ENCODE measurements at places on chromosomes 2 and 18. TPM values are rescaled to one million over a fixed set of nuclear protein-coding genes. Genes with fewer than 3 reads are reported as not detected.

GRCh38 chr2:83022631-83023210, 1436.4 kb downstream of the SUCLG1 start:
- DNase-seq, result no peak

DNA sequence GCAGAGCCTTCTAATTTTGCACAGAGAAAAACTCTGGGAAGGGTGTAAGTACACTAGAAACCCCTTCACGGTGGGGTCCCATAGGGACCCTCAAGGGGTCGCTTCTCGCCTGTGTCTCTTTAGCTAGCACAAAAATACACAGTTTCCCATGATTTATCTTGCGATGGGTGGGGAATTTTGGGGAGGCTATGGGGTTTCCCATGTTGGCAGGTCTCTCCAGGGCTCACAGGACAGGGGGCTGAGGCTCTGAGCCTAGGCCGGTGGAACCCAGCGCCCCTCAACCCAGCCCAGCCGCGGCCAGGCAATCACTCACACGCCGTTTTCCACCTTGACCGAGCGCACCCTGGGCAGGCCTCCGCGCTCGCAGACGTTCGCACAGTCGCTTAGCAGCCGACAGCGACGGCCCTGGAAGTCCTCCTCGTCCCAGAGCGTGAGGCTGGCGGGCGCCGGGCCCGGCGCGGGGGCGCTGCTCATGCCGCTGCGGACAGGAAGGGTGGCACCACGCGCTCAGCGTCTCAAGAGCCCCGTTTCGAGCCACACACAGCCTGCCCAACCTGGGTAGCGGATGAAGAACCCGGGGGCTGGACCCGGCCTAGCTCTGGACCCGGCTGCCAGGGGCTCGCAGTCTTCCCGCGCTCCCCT, 398 bp downstream of the CRYBA2 start:
- DNase-seq, result no peak

GRCh38 chr18:45806226-45806625, 19.2 kb upstream of the SIGLEC15 start:
- no peak for DNase-seq

DNA sequence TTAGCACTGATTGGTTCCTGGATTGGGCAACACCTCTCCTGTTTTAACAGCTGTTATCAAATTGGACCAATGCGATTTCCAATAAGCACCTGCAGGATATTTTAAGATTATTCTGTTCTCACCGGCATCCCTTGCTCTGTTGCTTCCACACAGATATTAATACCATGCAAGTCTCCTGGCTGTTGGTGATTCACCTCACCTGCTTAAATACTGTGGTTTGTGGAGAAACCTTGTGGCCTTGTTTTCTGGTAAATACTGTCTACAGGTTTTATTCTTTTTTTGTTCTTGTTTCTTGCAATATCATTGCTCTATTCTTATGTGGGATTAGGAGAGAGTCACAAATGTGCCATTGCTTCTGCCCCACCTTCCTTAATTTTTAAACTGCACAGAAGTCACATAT, 448.1 kb upstream of the NXPH2 start:
- no peak for DNase-seq

DNA sequence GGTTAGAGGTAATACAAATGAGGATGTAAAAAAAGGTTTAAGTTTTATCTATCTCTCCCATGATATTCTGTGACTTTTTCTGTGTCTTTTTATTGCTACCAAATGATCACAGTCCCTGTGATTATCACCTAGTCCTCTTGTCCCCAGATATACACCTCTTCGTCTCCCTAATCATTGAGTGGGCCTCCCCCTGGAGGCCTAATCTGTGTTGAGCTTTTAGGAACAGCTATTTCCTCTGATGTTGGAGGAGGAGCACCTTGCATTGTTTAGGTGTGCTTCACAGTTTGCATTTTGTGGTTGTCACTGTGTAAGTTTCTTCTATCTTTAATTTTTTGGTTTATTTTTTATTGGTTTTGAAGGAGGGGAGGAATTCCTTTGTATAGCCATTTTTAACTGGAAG, 33.3 kb downstream of the CCDC85A start:
- no peak for DNase-seq

DNA sequence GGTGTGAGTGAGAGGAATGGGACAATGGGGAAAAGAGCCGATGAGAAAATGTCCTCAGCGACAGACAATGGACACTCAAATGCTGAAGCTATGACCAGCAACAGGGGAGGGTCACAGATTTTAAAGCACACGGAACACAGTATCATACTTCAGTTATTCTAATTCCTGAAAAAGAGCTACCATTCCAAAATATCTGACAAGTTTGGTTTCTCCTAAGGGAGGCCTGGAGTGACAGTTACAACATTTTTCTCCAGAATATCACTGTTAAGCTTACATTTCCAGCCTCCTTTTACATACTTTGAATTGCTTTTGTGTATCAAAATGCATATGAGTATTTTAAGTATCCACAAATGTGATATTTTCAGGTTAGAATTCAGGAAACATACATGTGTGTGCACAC, 321.6 kb upstream of the THUMPD2 start:
- DNase-seq, result no peak

DNA sequence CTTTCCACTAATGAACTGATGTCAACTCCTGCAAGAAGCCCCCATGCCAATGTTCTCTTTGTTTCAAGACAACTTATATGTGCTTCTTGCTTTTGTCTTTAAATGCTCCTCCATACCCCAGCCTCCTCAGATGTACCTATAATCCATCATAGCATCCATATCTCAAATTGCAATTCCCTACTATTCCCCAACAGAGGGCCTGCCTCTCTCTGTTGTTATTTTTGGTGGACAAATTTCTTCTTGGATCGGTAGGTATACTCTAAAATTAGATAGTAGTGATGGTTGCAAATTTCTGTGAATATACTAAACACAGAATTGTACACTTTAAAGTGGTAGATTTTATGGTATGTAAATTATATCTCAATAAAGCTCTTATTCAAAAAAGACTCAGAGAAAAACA, 820.1 kb downstream of the METTL4 start:
- no peak for DNase-seq

GRCh38 chr18:7618891-7619442, 51.9 kb downstream of the PTPRM start:
- no peak for DNase-seq

DNA sequence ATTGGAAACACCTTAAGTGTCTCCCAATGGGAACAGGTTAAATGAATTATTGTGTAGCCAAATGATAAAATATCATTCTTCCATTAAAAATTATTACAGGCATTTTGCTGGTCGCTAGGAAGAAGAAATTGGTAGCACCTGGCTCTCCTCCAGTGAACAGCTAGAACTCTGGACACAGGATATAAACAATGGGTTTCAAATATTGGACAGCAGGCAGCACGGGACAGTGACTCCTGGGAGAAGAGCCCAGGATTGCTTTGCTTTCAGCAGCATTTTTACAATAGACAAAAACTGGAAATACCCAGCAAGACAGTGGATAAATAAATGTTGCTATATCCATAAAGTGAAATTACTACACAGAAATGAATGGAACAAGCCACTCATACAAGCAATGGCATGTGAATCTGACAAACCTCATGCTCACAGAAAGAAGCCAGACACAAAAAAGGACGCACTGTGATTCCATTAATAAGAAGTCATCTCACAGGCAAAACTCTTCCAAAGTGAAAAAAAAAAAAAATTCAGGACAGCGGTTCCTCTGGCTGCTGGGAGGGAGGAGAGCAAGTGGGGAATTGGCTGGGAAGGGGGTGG, 50.5 kb downstream of the LAMA1 start:
- no peak for DNase-seq

DNA sequence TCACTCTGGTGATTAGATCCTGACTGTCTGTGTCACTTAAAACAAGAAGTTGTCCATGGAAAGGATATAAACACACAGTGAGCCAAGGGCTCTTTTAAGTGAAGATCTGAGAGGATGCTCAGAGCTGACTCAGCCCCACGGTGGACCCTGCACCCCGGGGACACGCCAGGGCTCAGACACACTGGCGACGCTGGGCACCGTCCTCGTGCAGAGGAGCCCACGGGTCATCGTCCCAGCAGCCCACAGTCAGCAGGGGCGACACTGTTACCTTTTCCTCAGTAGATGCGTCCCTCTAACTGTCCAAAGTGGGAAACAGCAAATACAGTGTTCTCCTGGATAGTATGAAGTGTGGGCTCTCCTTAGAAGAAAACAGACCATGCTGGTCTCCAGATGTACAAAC, 225.6 kb downstream of the HDAC4 start:
- no peak for DNase-seq

GRCh38 chr18:58390399-58390798, 238.5 kb downstream of the ALPK2 start:
- no peak for DNase-seq

DNA sequence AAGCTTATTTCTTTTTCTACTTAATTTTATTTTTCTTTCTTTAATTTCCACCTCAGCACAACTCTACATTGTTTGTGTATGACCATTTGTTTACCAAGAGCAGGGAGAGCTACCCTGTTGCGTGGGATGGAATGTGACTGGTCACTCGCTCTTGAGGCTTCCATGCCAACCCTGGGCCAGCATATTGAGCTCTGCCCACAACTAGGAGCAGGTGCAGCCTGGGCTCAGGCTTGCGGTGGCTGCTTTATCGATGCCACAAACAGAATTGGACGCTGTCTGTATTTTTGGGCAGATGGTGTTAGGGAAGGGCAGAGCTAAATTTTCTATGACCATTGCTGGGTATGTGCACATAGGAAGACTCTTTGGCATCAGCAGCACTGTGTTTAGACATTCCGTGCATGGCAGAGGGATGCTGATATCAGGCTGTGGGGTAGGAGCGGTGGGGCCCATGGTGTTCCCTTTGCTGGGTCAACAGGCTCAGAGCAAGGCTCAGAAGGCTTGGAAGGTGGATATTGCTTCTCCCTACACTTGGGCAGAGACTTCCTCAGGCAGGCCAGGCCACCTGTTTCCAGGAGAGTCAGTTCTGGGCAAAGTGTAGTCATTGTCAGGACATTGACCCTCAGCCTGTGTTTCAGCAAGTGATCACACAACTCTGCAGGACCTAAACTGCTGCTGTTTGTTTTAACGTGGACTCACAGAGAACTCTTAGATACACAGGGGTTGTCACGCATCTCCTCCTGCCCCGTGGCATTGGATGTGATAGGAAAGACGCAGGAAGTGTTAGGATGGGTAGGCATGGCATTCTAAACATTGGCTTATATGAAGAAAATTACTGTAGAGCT, 40.2 kb downstream of the TMEM182 start:
- no peak for DNase-seq

- no peak for DNase-seq
Measured at GRCh38 chr2:69615078-69615625, 28.4 kb downstream of the AAK1 start.

- no peak for DNase-seq
Measured at GRCh38 chr2:216388046-216388884, 16.0 kb upstream of the MARCHF4 start.

DNA sequence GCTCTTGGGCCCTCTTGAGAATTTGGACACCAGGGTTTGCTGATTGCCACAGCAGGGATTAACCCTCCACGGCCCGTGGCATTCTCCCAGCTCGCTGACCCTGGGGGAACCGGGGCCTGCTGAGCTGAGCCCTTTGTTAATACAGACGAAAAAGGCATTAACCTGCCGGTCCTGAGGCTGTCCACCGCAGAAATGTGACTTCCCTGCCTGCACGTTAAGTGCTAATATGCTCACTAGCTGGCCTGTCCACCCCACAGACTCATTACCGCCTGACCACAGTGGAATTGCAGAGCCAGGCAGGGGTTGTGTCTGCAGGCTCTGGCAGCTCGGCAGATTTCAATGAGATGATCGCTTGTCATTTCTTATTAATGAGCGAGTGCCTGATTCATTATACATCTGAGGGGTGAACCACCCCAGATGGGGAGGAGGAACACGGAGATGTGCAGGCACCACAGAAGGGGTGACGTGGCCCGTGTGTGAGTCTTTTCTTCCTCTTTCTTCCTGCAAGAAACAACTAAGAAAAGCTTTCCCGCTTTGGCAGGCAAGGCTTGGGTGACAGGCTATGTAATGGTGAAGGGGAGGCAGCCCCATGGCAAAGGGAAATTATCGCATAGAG, 126.0 kb downstream of the GLI2 start:
- no peak for DNase-seq

DNA sequence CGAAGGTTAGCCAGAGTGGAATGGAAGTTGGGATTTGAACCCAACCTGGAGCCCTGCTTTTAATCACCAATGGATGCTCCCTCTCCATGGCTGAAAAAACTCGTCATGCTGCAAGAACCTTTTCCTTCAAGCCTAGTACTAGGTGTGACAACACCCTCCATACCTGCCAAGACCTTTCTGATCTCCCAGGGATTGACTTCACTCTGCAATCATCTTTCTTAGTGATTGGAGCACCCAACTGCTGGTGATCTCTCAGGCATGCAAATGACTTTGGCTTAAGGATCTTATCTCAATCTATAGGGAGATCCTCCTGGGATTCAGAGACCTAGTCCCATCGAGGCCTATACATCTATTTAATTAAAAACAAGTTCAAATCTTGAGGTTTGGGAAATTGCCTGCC, 23.5 kb upstream of the ITGB6 start:
- DNase-seq, result no peak

DNA sequence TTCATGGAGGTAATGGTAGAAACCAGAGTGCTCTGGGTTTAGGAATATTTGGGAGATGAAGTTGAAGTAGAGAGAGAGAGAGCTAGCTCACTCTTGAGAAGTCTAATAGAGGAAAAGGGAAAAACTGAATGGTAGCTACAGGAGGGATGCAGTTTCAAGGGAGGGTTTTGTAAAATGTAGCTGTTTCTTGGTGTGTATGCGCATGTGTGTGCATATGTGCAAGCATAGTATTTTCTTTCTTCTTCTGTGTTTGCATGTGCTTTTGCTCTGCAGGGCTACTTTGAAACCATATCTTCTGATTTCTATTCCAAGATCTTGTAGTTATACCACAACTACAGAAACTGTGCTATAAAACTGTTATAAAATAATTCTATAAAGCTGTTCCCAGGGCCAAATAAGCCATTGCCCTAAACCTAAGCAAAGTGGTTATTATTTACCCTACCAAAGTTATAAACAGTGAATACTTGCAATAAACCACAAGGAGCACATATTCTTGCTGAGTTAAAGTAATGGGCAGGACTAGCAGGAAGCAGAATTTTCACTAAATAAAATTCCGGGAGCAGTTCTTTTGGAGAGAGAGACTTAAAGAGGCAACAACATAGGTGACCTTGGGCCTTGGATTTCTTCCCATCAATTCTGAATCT, 145.3 kb upstream of the ZNF521 start:
- DNase-seq, result no peak

DNA sequence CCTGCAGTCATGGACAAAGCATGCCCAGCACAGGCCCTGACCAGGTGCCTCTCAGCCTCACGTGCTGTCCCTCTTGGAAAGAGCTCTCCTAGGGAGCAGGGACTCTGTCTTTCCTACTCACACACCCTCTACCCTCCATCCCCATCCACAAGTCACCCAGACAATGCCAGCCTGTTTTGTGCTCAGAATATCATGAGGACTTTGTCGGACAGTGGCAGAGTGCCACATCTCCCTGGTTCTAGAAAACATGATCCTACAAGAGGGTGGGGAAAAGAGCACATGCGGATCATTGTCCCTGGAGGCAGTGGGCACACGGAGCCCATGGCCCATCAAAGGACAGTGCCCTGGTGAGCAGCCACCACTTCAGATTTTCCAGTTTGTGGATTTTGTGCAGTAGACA, 3.7 kb upstream of the MAL start:
- no peak for DNase-seq

LYPD6B gene
- total RNA-seq, result not detected

SLC8A1 gene
- total RNA-seq, result 9.4 TPM

APLF gene
- total RNA-seq, result 10.5 TPM

SCYGR4 gene
- total RNA-seq, result not detected

FRZB gene
- 7.4 TPM for total RNA-seq

RAB6C gene
- not detected for total RNA-seq

NDUFB3 gene
- total RNA-seq, result 52.9 TPM

HSBP1L1 gene
- total RNA-seq, result 18.0 TPM

ARHGEF33 gene
- 4.2 TPM for total RNA-seq

AQP4 gene
- total RNA-seq, result 0.30 TPM

OTOS gene
- not detected for total RNA-seq

TRIM43 gene
- not detected for total RNA-seq

NPHP1 gene
- 8.0 TPM for total RNA-seq
